ENCODE measurements at places on chromosomes 11 and 22. TPM values are rescaled to one million over a fixed set of nuclear protein-coding genes. Genes with fewer than 3 reads are reported as not detected.

The TMEM151A gene
- not detected for total RNA-seq

The C11orf16 gene
- not detected for total RNA-seq

The PLAAT5 gene
- not detected for total RNA-seq

The C22orf42 gene
- total RNA-seq = not detected

The OR8B8 gene
- not detected for total RNA-seq

All from endothelial cell of coronary artery (primary cell).